ENCODE measurements at places on chromosomes 3 and 15. TPM values are rescaled to one million over a fixed set of nuclear protein-coding genes. Genes with fewer than 3 reads are reported as not detected.

ACSBG1 gene
- total RNA-seq: 5.5 TPM

PEX5L gene
- total RNA-seq: 0.21 TPM

HRH1 gene
- total RNA-seq: not detected

CCRL2 gene
- not detected for total RNA-seq

KLHL6 gene
- total RNA-seq: 0.13 TPM

RASGRP1 gene
- total RNA-seq: 1.3 TPM

GOLGA8S gene
- total RNA-seq: not detected

C2CD4A gene
- total RNA-seq: not detected

PPP1R14D gene
- not detected for total RNA-seq

DGKG gene
- total RNA-seq: 4.7 TPM

C3orf80 gene
- 0.21 TPM for total RNA-seq

TUBGCP4 gene
- total RNA-seq: 7.9 TPM

GABRG3 gene
- total RNA-seq: 6.3 TPM

RASL12 gene
- not detected for total RNA-seq

FAM107A gene
- total RNA-seq: not detected

CADPS gene
- total RNA-seq: not detected

KLHL40 gene
- total RNA-seq: not detected
